Epithelial cell of proximal tubule (primary cell): ENCODE measurements at places on chromosomes 6 and 20. TPM values are rescaled to one million over a fixed set of nuclear protein-coding genes. Genes with fewer than 3 reads are reported as not detected.

KCNQ2 gene
- 0.14 TPM in 1 of 2 replicates, not detected in the other for total RNA-seq

NCR2 gene
- not detected in 2 replicates for total RNA-seq

PABPC1L gene
- 6.5 and 9.2 TPM in 2 replicates for total RNA-seq

REM1 gene
- total RNA-seq = not detected in 2 replicates

RNF144B gene
- 6.3 and 10.5 TPM in 2 replicates for total RNA-seq

HDGFL1 gene
- not detected in 2 replicates for total RNA-seq

PKHD1 gene
- 1.7 and 1.9 TPM in 2 replicates for total RNA-seq

POU5F1 gene
- total RNA-seq = 2.1 and 5.1 TPM in 2 replicates

ATP6V1G2 gene
- total RNA-seq = 0.14 and 0.52 TPM in 2 replicates

SLC52A3 gene
- 0.46 and 1.7 TPM in 2 replicates for total RNA-seq

RAET1G gene
- total RNA-seq = 0.43 TPM in 1 of 2 replicates, not detected in the other

BMP6 gene
- total RNA-seq = 0.29 and 1.3 TPM in 2 replicates

FLRT3 gene
- 2.8 and 3.3 TPM in 2 replicates for total RNA-seq

C20orf173 gene
- not detected in 2 replicates for total RNA-seq

SAPCD1 gene
- 0.94 and 4.4 TPM in 2 replicates for total RNA-seq

LAMA4 gene
- total RNA-seq = 0.58 and 8.0 TPM in 2 replicates

RAB44 gene
- under 0.01 TPM in 1 of 2 replicates, not detected in the other for total RNA-seq

MROH8 gene
- total RNA-seq = 0.43 and 1.2 TPM in 2 replicates

ZSCAN12 gene
- 4.8 and 4.9 TPM in 2 replicates for total RNA-seq

SLC17A2 gene
- total RNA-seq = not detected in 2 replicates

KIAA0408 gene
- total RNA-seq = 2.0 and 3.1 TPM in 2 replicates

RIPOR3 gene
- 0.29 and 1.8 TPM in 2 replicates for total RNA-seq

PLAGL2 gene
- 7.8 and 9.0 TPM in 2 replicates for total RNA-seq

TRIM38 gene
- 3.0 and 4.2 TPM in 2 replicates for total RNA-seq

PET117 gene
- 17.4 and 24.1 TPM in 2 replicates for total RNA-seq

ZNF831 gene
- not detected in 2 replicates for total RNA-seq

CPNE5 gene
- total RNA-seq = 0.58 TPM in 1 of 2 replicates, not detected in the other

TTBK1 gene
- total RNA-seq = under 0.01 and 0.07 TPM in 2 replicates

AKIRIN2 gene
- total RNA-seq = 23.6 and 25.0 TPM in 2 replicates

SLC32A1 gene
- total RNA-seq = not detected in 2 replicates

GABRR1 gene
- total RNA-seq = not detected in 2 replicates

ATRN gene
- total RNA-seq = 11.4 and 15.4 TPM in 2 replicates
